ENCODE measurements at places on chromosomes 3 and 15.

DNA sequence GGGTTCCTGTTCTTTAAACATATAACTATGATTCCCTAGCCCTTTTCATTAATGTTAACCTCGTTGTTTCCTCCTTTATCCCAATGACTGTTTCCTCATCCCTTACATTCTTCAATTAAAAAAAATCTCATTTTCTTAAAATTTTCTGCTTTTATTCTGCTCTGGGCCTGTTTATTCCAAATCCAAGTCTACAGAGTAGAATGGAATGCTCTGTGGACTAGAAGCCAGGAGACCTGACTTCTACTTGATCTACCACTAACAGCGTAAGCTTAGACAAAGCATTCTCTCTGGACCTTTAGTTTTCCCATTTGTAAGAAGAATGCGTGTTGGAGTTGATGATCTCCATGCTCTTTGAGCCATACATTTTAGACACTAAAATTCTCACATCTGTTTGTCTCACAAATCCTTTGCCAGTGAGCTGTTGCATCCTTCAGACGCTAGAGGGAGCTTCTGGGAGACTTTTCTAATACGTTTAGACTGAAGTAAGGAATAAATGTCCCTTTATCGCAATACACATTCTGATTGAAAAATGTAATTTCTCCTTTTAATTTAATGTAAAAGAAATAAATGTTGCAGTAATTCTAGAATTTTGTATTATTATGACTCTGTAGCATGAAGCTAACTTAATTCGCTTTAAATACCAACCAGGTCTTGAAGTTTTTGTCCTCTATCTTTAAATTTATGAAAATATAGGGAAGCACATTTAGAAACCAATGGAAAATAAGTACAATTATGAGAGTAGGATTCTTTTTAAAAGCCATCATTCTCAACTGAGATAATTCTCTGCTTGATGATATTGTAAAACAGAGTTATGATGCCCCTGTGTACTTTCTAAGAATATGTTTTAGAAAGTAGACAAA, 21.7 kb upstream of the GMNC start:
- no peak for DNase-seq

- DNase-seq: peak; percentile 32
Measured at GRCh38 chr15:52558196-52558595, 10.6 kb downstream of the ARPP19 start.

DNA sequence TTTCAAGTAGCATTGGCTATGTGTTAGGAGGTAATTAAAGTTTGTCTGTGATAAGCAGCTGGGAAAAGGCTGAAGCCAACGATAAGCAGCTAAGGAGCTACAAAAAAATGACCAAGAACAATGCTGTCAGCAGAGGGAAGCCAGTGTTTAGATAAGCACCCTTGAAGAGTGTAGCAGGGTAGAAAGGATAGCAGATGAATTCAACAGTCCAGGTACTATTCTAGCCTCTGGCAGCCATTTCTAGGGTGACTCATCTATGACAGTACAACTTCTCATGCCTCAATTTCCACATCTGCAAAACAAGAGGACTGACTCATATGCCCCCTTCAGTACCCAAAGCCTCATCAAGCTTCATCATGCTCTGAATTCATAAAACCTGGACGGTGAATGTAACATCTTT, 617.6 kb upstream of the UBE2E2 start:
- no peak for DNase-seq

GRCh38 chr3:37971467-37971866, 19.1 kb upstream of the VILL start:
- DNase-seq: no peak

- DNase-seq: no peak
Measured at GRCh38 chr15:63601026-63601703, 4.0 kb downstream of the FBXL22 start.

DNA sequence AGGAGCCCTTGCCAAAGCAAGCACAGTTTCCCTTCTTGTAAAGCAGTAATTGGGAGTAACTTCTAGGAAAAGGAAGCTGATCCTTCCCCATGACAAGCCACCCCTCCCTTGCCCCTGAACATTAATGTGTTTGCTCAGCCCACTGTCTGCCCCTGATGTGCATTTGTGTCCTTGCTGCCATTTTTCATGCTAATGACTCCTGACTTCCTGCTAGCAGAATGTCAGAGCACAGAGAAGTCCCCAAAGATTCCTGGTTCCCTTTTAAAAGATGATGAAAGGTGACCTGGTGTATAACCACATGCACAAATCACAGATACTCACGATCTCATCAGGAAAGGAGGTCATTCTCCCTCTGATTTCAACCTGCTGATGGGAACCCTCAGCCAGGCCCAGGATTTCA, 44.2 kb upstream of the WNT5A start:
- no peak for DNase-seq

DNA sequence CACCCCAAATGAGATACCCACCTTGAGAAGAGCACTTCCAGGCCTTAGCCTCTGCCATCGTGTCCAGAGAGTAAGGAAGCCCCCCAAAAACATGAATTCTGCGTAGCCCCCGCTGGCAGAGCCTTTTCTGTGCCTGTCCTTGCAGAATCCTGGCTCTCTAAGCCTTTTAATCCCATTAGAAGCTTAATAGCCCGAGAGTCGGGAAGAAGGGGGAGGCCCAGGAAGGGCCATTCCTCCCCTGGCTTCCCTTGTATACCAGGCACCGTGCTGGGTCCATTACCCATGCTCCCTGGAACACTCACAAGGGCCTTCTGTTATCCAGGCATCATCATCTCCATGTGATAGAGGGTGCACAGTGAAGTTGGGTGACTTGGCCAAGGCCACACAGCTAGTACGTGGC, 7.1 kb downstream of the SPTBN5 start:
- DNase-seq: no peak

DNA sequence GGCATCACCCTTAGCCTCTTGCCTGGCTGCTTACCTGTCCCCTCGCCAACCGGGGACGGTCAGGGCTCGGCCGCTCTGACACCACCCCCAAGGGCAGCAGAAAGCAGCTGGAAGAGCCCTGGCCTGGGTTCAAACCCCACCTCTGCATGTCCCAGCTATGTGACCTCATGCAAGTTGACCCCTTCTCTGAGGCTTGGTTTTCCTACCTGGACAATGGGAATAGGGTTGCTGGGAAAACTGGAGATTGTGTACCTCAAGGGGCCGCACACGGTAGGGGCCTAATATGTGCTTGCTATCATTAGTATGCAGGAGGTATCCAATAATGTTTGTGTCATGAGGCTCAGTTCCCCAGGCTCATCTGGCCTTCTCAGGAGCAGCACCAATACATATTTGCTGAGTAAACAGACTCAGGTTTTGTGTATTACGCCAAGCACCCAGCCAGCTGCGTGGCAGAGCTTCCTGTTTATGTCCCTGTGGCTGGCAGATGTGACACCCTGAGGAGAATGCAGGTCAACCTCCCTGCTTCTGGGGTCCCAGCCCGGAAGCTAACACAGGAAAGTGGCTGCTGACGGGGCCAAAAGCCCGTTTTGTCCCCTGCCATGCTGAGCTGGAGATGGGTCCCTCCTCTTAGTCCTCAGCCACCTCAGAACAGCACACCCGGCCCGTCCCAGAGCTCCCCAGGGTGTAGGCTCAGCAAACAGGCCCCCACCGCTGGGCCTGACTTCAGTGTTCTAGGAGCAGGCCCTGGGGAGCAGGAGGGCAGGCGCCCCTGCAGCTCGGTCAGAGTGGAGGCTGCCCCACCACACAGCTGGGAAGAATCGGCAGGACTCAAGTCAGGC, 29.7 kb downstream of the PLXND1 start:
- peak; percentile 31 for DNase-seq

DNA sequence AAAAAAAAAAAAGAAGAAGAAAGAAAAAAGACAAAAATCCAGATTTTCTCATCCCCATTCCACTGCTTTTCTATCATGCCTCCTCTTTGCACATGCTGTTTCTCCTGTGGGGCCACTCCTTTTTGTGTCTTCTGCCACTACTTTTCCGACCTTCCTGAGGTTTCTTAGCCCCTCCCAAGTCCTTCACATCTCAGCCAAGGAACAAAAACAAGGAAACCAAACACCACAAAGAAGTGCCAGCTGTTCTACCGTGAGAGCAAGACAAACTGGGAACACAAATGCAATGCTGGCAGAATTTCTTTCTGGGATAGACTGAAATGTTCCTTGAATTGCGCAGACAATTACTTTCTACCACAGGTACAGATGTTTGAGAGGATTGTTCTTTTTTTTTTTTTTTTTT, 83.2 kb downstream of the MB21D2 start:
- no peak for DNase-seq

DNA sequence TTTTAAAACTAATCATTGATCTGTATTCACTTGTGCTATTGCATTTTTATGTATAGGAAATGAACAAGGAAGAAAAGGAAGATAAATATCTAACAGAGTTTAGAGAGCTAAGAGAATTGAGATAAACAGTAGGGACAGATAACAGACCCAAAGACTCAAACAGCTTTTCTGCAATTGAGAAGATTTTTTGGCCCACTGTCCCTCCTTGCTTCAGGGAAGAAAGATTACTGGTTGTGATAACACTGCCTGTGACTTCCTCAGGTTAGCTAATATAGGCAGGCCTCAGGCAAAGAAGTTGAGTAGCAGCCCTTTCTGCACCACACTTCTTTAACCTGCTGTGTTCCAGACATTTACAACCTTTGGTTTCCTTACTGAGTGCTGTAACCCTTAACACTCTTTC, 2.7 kb upstream of the COX17 start:
- no peak for DNase-seq

All from stimulated activated CD8-positive, alpha-beta memory T cell treated with anti-CD3 and anti-CD28 coated beads, Interleukin-15, amount 100 ng/mL, for 4 hours (primary cell).